AML-193 (cell line): ENCODE measurements at places on chromosomes 5 and 9.

GRCh38 chr5:79573983-79574890 lies 38.0 kb upstream of the TENT2 start:
- no peak for DNase-seq

- DNase-seq = no peak
Measured at GRCh38 chr5:142872795-142873194, 102.6 kb downstream of the ARHGAP26 start.

GRCh38 chr5:5756762-5757161 lies 334.3 kb downstream of the ICE1 start:
- no peak for DNase-seq

GRCh38 chr9:38208206-38208901 lies 139.3 kb upstream of the SHB start:
- no peak for DNase-seq

DNA sequence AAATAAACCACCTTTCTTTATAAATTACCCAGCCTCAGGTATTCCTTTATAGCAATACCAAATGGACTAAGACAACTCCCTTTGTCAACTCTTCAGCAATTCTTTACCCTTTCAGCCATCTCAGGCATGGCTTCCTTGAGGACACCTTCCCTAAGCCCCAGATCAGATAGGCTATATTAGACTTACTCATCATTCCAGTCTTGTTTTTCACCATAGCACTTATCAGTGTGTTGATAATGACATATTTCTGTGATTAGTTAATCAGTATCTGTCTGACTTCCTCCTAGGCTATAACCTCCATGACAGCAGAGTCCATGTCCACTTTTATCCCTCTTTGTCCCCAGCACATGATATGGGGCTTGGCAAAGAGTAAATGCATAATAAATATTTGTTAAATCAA lies 238.1 kb downstream of the ACTL7B start:
- DNase-seq = no peak

DNA sequence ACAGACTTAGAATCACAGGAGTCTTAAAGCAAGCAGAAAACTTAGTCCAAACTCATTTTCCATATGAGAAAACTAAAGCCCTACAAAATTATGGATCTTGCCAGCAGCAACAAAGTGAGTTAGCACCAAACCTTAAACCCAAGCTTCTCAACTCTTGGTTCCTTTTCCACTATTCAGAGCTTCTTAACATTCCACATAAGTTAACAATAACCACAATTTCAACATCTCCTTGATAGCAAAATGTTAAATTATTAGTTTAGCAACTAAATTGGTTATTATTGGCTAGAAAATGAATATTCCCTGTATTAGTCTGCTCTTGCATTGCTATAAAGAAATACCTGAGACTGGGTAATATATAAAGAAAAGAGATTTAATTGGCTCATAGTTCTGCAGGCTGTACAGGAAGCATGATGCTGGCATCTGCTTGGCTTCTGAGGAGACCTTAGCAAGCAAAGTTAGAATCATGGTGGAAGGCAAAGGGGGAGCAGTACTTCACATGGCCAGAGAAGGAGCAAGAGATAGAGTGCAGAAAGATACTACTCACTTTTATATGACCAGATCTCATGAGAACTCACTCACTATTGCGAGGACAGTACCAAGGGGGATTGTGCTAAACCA lies 26.2 kb upstream of the ARSB start:
- no peak for DNase-seq
